ENCODE measurements at places on chromosomes 3 and 15.

- no peak for DNase-seq
Measured at GRCh38 chr3:51712038-51712420, 5.2 kb downstream of the GRM2 start.

DNA sequence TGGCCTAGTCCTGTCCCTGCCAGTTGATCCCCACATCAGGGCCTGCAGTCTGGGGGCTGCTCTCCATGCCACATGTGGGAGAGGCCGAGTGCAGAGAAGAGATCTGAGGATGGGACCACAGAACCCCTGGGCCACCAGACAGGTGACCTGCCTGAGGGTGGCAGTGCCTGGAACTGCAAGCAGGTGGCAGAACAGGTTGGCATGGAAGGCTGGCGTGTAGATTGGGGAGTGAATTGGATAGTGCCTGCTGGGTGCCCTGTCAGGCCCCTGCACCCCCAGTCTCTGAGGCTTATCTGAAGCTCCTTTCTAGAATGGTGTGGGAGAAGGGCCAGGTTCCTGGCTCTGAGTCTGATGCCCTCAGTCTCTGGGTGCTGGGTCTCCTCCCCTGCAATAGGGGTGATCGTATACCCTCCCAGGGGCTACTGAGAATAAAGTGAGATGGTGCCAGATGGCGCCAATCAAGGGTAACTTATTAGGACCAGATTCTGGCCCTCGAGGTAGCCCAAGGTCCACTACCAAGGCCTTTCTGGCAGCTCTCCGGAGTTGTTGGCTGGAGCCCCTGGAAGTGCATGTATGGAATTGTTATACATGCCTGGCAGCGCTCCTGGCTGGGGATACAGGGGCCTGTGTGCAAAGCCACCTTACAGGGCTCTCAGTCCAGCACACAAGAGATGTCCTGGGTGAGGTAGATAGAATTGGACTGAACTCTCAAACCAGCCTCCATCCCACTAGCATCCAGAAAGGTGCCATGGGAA is 15.7 kb downstream of the C3orf18 start:
- no peak for DNase-seq

DNA sequence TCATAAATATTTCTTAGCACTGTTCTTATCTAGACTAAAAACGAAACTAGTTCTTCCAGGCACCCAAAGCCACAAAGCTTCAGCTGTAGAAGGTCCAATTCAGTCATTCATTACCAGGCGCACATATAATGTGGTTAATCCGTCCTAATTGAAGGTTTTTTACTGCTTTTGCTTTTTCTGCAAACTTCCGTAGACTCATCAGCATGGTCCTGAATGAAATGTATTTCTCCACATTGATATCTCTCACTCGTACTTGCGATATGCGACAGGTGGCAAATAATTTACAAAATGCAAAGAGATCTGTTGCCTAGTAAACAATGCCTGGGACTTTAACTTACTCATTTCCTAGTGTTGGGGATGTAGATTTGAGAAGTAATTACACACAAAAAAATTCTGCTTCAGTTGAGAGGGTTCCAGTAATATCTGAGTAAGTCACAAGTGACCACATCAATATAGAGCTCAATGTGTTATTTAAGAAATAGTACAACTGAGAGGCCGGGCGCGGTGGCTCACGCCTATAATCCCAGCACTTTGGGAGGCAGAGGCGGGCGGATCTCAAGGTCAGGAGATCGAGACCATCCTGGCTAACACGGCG is 75.0 kb upstream of the MBNL1 start:
- no peak for DNase-seq

GRCh38 chr15:100167884-100168375 is 173.8 kb downstream of the ADAMTS17 start:
- DNase-seq: no peak

DNA sequence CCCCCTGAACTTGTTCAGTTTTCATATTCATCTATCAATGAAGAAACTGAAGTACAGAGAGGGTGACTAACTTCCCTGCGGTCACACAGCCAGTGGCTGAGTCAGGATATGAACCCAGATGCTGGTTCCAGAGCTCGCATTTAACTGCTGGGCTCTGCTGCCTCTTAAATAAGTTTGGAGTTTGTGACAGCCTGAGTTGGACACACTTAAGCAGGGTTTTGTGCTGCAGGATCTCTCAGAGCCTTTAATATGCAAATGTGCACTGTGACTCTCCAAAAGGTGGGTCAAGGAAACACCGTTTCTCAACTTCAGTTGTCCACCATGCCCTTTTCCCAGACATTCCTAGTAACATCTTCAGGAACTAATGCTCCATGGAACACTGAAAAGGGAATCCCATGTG is 45.8 kb downstream of the EBLN2 start:
- DNase-seq: no peak

All from T47D (cell line).